ENCODE measurements at places on chromosomes 2 and 18.

GRCh38 chr2:237889811-237890210, 30.4 kb downstream of the RAMP1 start:
- no peak for DNase-seq

- DNase-seq, result no peak
Observed at GRCh38 chr18:48875314-48875941, 75.3 kb downstream of the SMAD7 start.

GRCh38 chr2:85277416-85278158, 50.2 kb downstream of the TGOLN2 start:
- DNase-seq, result no peak

GRCh38 chr18:31651369-31651768, 33.0 kb downstream of the B4GALT6 start:
- DNase-seq, result no peak

GRCh38 chr2:43462866-43463641, 132.8 kb downstream of the THADA start:
- no peak for DNase-seq

DNA sequence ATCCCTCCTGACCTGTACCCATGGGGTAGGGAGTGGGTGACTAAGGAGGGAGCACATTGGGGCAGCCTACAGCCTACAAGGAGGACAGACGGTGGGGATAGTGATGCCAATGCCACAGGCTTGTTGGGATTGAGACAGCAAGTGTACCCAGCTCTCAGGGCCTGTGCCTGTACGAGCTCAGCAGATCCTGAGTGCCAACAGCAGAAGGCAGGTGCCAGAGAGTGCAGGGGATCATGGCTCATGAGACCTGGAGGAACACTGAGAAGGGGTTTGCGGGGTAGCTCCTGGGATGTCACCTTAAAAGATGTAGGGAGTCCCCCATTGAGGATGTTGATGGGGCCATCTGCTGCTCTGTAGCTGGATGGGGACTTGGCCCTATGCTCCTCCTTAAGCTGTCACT, 10.3 kb upstream of the SNED1 start:
- DNase-seq, result no peak

DNA sequence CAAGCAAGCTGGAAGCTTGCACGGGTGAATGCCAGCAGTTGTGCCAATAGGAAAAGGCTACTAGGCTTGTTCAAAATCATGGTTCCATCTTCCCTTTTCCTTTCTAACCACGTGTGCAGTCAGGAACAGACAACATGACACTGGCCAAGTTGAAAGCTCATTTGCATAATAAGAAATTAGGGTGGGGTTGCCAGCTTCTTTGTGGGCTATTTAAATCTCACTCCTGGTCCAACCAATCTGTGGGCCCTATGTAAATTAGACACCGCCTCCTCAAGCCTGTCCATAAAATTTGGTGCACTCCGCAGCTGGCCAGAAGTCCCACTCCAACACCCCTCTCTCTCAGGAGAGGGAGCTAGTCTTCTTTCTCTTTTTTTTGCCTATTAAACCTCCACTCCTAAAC, 1948.4 kb upstream of the PIK3C3 start:
- no peak for DNase-seq

GRCh38 chr2:15354596-15355366, 206.4 kb downstream of the NBAS start:
- no peak for DNase-seq

- DNase-seq, result no peak
Observed at GRCh38 chr2:113178891-113179290, 5.1 kb downstream of the PSD4 start.

- no peak for DNase-seq
Observed at GRCh38 chr2:39234754-39235153, 9.0 kb downstream of the CDKL4 start.

- DNase-seq, result no peak
Observed at GRCh38 chr2:1047485-1047884, 96.8 kb downstream of the SNTG2 start.

DNA sequence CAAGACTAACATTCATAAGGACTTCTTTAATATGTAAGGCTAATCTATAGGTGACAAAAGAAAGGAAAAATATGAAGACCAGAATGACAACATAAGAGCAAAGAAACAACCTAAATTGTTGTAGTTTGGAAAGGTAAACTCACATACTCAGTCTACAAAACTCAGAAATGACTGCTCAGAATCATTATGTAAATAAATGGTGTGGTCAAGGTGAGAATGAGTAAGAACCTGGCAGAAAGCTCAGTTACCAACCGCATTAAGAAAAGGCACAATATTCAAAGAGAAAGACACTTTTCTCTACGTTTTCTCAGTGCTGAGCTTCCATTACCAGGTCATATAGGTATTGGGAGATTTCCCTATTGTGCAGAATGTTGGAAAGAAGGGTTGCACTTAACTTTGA, 15.8 kb downstream of the ATF2 start:
- DNase-seq, result no peak

- no peak for DNase-seq
Observed at GRCh38 chr2:43542285-43542933, 53.4 kb downstream of the THADA start.

- no peak for DNase-seq
Observed at GRCh38 chr18:25935356-25935755, 155.1 kb downstream of the SS18 start.

DNA sequence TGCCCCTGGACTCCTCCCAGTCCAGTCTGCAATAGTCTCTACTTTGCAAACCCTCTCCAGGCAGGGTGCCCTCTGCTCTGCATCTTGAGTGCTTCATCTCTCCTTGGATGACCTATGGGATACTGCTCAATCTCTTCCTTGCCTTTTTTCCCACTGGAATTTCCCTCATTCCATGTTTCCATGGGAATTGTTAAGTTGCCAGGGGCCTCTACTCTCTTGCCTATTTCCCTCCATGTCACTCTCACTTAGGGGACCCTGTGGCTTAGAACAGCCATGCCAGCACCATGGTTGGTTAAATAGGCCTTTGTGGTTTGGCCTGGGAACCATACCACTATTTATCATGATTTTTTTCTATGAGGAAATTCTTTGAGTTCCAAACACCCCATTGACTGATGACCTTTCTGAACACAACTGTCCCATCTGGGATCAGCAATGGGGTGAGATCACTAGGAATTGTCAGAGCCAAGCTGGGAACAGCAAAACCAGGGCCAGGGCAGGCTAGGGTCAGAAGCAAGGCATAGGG, 91.4 kb upstream of the RBMS1 start:
- no peak for DNase-seq

DNA sequence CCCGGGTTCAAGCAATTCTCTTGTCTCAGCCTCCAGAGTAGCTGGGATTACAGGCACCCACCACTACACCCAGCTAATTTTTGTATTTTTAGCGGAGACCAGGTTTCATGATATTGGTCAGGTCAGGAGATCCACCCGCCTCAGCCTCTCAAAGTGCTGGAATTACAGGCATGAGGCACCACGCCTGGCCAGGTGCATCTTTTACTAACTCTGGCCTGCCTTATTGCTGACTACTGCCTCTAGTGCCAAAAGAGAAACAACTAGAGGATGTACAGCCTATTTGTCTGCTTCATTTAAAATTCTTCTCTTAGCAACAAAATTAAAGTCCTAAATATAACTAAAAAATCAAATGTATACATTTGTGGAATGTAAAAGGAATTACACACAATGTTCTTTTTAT, 115.4 kb downstream of the BMPR2 start:
- DNase-seq, result no peak
